ENCODE measurements at places on chromosomes 6 and 20.

- DNase-seq, result no peak
Measured at GRCh38 chr20:5977223-5977622, 26.8 kb downstream of the MCM8 start.

DNA sequence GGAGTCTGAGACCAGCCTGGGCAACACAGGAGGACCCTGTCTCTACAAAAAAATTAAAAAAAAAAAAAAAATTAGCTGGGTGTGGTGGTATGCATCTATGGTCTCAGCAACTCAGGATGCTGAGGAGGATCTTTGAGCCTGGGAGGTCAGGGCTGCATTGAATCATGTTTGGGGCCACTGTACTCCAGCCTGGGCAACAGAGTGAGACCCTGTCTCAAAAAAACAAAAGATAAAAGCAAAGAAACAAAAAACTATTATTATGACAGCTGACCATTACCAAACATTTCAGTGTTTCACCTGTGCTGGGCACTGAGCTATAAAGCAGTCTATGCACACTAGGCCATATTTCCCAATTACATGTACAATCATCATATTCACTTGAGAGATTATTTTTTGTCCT, 35.7 kb downstream of the COX4I2 start:
- no peak for DNase-seq

DNA sequence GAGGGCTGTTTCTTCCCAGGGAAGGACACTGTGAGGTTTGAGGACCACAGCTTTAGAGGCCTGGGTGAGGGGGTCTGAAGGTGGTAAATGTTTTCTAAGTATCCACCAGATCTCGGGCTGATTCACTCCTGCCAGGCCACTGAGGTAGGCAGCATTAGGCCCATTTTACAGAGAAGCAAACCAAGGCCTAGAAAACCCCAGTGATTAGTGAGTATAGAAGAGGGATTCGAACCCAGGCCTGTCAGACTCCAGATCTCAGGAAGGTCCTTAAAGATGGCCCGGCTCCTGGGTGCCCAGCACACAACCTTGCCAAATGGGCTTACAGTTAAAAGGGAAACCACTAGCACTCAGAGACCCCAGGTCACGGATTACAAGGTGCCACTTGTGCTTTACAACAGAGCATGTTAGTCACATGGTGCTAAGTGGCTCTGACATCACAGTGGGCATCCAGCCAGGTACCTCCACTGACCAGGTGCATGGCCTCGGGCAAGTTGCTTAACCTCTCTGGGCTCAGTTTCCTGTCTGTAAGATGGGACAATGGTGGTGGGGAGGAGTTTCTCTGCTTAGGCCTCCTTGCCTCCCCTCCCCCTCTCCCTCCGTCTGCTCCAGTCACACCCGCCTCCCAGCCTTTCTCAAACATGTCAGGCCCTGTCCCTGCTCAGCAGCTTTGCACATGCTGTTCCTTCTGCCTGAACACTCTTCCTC, 18.8 kb upstream of the SIRPA start:
- DNase-seq, result no peak

DNA sequence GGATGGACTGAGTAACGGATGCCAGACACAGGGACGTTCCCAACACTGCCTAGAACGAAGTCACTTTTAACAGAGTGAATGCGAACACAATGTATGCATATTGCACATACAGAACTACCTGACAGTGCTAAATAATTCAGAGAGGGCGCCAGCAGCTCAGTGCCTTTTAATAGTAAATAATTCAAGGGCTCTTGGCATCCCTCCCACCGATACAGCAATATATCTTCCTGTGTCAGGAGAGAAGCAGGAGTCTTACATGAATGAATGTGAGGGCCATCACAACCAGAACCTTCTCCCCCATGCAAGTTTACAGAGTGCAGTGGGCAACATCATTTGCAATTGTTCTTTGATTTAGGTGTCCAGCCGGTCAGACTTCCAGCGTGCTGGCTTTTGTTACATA, 88.4 kb upstream of the KCNG1 start:
- no peak for DNase-seq
